SJCRH30 (cell line): ENCODE measurements at places on chromosomes 1 and 21.

DNA sequence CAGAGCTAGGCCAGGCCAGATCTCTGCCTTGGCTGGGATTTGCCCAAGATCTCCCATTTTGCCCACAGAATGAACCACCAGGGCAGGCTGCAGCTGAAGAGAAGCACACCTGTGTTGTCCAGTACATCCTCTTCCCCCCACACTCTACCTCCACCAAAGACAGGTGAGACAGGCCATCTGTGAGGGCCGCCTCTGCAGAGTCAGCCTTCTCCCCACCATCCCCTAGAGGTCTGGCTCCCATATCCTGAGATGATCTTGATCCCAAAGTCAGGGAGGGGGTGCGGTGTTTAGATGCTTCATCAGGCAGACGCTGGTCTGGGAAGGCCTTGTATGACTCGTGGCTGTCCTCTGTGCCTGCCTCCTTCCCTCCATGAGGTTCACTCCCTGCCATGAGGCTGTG, 28.7 kb downstream of the HYI start:
- no peak for DNase-seq

GRCh38 chr1:15543251-15543588, 16.6 kb downstream of the DNAJC16 start:
- no peak for DNase-seq

- no peak for DNase-seq
These were observed 160.9 kb upstream of the CSF3R start for GRCh38 chr1:36643371-36644270.

DNA sequence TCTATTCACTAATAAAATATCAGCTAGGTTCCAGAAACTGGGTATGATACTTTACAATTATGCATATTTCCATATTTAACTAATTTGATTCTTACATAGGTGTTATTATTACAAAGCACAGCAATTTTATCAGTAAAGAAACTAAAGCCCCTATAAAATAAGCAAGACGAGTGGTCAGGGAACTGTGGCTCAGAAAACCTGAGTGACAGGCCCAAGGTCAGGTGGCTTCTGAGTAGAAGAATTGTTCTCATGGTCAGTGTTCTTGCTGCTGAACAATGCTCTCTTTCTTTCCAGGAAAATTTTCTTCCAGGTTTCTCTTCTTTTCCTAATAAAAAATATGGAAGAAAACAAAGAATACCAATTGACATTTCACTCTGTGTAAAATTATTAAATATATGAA, 2.2 kb upstream of the ATP6V1G3 start:
- no peak for DNase-seq

DNA sequence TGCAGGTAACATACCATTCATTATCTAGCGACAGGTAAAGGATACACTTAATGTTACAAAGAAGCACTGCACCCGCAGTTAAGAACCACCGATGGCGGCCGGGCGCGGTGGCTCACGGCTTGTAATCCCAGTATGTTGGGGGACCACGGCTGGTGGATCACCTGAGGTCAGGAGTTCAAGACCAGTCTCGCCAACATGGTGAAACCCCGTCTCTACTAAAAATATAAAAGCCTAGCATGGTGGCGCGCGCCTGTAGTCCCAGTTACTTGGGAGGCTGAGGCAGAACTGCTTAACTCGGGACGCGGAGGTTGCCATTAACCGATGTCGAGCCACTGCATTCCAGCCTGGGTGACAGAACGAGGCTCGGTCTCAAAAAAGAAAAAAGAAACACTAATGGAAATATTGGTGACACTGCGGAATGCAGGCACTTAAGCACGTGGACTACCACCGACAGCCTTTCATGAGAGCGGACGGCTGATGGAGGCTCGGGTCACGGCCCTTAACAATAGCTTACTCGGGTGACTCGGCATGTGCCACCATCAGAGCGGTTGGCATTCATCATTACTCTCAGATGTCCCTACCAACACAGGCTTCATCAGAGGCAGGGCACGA, 542 bp downstream of the GAS5 start:
- peak; percentile 12 for DNase-seq

DNA sequence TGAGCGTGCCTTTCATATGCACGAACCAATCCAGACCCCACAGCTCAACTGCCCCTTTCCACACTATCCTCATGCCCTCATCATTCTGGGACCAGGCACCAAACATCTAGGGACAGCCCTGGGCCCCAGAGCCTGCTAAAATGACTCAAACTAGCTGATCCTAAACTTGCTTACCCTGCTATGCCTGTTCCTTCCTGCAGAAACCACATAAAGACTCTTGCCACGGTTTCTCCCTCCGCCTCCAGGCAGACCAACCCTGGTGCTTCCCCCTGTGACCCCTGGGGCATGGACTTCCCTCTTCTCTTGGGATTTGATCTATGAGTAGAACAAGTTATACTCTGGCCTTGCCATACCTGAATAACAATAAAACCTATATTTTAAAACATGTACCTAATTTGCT, 138.0 kb upstream of the CD34 start:
- no peak for DNase-seq

DNA sequence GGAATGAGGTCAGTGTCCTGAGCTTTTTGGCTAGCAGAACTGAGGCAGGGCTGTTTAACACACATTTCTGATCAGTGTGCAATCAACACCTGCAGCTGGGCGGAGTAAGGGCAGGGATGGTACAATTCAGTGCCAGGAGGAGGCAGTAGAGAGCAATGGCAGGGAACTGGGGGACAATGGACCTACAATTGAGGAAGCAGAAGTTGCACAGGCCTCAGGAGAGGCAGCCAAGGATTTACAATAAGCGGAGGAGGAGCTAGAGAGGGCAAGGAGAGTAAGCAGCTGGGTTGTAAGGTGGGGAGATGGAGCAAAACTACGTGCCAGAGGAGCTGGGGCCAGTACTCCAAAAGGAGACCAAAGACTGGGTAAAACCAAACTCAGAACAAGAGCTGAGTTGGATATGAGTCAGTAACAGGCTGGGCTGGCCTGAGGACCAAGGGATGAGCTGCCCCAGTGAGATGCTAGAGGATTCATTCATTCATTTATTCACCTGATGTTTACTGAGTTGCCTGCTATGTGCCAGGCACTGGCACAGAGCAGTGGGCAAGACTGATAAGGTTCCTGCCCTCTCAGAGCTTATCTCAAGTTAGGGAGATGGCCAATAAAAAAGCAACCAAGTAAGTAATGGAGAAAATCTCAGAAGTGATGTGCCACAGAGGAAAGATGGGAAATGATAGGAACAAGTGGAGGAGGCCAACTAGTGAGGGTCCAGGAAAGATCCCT, 10.4 kb upstream of the GALE start:
- DNase-seq = peak; percentile 55

DNA sequence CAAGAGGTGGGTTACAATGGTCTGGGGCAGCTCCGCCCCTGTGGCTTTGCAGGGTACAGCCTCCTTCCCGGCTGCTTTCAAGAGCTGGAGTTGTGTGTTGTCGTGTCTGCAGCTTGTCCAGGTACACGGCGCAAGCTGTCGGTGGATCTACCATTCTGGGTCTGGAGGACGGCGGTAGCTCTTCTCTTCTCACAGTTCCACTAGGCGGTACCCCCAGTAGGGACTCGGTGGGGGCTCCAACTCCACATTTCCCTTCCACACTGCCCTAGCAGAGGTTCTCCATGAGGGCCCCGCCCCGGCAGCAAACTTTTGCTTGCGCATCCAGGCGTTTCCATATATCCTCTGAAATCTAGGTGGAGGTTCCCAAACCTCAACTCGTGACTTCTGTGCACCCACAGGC, 12.3 kb upstream of the CDCP2 start:
- no peak for DNase-seq

GRCh38 chr1:209850342-209850979, 22.7 kb downstream of the UTP25 start:
- DNase-seq = peak; percentile 34
